ENCODE measurements at places on chromosomes 7 and 10. TPM values are rescaled to one million over a fixed set of nuclear protein-coding genes. Genes with fewer than 3 reads are reported as not detected.

The CCDC172 gene
- total RNA-seq: not detected

The PON1 gene
- total RNA-seq: 0.19 TPM

The SH3PXD2A gene
- 51.3 TPM for total RNA-seq

The RADIL gene
- 6.1 TPM for total RNA-seq

The OSBPL3 gene
- 9.3 TPM for total RNA-seq

The DENND2A gene
- 24.6 TPM for total RNA-seq

The CALHM1 gene
- total RNA-seq: not detected

The TAS2R16 gene
- total RNA-seq: not detected

The PITX3 gene
- total RNA-seq: not detected

The KMT2C gene
- 83.4 TPM for total RNA-seq

The PPP1R17 gene
- not detected for total RNA-seq

The CALD1 gene
- 227 TPM for total RNA-seq

The CNNM1 gene
- total RNA-seq: 0.61 TPM

The FAM237B gene
- not detected for total RNA-seq

The PRTFDC1 gene
- total RNA-seq: 2.7 TPM

The SLC29A3 gene
- total RNA-seq: 6.9 TPM

The TMEM176B gene
- total RNA-seq: 57.8 TPM

The GATA3 gene
- 5.5 TPM for total RNA-seq

The SEMA3E gene
- total RNA-seq: 3.2 TPM

The DGKI gene
- 10.1 TPM for total RNA-seq

The TMEM213 gene
- total RNA-seq: not detected

The ANK3 gene
- 3.8 TPM for total RNA-seq

The LIPJ gene
- total RNA-seq: not detected

The ACSM6 gene
- not detected for total RNA-seq

The PKD2L1 gene
- 0.39 TPM for total RNA-seq

The HSPA12A gene
- 86.9 TPM for total RNA-seq

The SKIDA1 gene
- 0.58 TPM for total RNA-seq

The SLC26A5 gene
- 0.19 TPM for total RNA-seq

The CHRM2 gene
- total RNA-seq: not detected

The OR13A1 gene
- not detected for total RNA-seq

The MRPS16 gene
- total RNA-seq: 91.7 TPM

The CTAGE4 gene
- total RNA-seq: 0.58 TPM

The GNGT1 gene
- not detected for total RNA-seq

The PRXL2A gene
- total RNA-seq: 500 TPM

The ECHDC3 gene
- total RNA-seq: 161 TPM

The GDF10 gene
- total RNA-seq: 0.26 TPM

The TMEM270 gene
- total RNA-seq: not detected

The CASTOR2 gene
- total RNA-seq: 25.3 TPM

The RPEL1 gene
- not detected for total RNA-seq

The NUDT5 gene
- 52.2 TPM for total RNA-seq

The SEC61A2 gene
- total RNA-seq: 3.2 TPM

The PODXL gene
- total RNA-seq: 32.6 TPM

The SPDYE8 gene
- total RNA-seq: not detected

The COL26A1 gene
- not detected for total RNA-seq

The UCN3 gene
- total RNA-seq: not detected

The ACBD7 gene
- 1.1 TPM for total RNA-seq

The MKX gene
- total RNA-seq: 0.55 TPM

The ZKSCAN1 gene
- 58.9 TPM for total RNA-seq

The DBF4 gene
- total RNA-seq: 9.2 TPM

The ST8SIA6 gene
- 0.35 TPM for total RNA-seq

The GCK gene
- 0.48 TPM for total RNA-seq

The JCAD gene
- total RNA-seq: 31.7 TPM

The ACTL6B gene
- total RNA-seq: not detected

The CYP3A7 gene
- not detected for total RNA-seq

The CEP55 gene
- 0.16 TPM for total RNA-seq

The GALNT17 gene
- 2.2 TPM for total RNA-seq

The FRMPD2 gene
- total RNA-seq: not detected

The PAX4 gene
- not detected for total RNA-seq

The POLR2J gene
- 43.6 TPM for total RNA-seq

All from mesenteric fat pad (tissue), 1 donor.